NCI-H524 (cell line): ENCODE measurements at places on chromosomes 5 and 9.

DNA sequence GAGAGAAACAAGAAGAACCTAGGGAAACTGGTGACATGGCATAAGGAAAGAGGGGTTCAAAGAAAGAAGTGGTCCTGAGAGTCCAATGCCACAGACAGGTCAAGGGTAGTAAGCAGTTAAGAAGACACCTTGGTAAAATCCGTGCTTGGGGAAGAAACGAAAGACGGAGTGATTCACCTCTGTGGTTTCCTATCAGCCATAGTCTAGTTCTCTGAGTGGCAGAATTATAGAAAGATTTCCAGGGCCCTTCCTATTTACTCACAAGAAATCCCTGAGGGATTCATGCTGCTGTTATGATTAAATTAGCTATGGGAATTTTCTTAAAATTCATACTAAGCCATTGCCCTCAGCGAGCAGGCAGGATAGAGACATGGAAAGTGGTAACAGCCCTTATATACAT is 31.7 kb downstream of the IL33 start:
- DNase-seq, result no peak

- DNase-seq, result no peak
These were observed 8.3 kb upstream of the GAS1 start for GRCh38 chr9:86955561-86955960.

GRCh38 chr5:58793888-58794657 is 211.2 kb downstream of the RAB3C start:
- DNase-seq, result no peak

DNA sequence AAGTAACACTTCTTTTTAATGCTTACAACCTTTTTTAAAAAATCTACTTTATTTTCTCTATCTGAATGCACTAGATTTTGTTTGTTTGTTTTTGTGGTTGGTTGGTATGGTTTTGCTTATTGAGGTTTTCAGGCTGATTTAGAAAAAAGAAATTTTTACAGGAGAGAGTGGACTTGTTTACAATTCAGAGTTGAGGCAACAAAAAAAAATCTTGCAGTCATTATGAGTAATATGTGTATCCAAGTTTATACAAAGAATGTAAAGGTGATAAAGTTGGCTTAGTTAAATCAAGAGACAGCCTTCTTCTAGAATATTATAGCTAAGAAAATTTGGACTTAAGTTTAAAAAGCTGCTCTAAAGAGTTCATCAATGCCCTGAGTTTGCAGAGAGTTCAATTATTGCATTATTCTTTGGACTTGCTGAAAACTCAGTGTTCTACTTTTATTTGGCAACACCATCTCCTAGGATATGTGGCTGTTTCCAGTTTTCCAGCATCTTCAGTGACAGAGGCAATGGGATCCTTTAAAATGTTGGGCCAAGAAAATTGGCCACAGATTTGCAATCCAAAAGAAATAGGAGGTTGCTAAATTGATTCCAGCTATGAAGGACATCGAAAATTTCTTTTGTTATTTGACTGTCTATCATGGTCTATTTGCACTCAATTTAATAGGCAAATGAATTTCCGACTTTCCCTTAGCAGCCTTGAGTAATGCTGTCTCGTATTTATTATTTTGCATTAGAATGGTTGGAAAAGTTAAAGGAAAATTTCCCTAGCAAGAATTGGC is 10.7 kb downstream of the STK32A start:
- DNase-seq, result no peak

GRCh38 chr9:132744881-132745755 is 74.9 kb downstream of the GTF3C4 start:
- DNase-seq, result peak; percentile 80

- no peak for DNase-seq
These were observed 310.9 kb downstream of the ACTL7B start for GRCh38 chr9:108544866-108545265.

GRCh38 chr9:134321531-134321930 is 4.7 kb upstream of the RXRA start:
- DNase-seq, result no peak

DNA sequence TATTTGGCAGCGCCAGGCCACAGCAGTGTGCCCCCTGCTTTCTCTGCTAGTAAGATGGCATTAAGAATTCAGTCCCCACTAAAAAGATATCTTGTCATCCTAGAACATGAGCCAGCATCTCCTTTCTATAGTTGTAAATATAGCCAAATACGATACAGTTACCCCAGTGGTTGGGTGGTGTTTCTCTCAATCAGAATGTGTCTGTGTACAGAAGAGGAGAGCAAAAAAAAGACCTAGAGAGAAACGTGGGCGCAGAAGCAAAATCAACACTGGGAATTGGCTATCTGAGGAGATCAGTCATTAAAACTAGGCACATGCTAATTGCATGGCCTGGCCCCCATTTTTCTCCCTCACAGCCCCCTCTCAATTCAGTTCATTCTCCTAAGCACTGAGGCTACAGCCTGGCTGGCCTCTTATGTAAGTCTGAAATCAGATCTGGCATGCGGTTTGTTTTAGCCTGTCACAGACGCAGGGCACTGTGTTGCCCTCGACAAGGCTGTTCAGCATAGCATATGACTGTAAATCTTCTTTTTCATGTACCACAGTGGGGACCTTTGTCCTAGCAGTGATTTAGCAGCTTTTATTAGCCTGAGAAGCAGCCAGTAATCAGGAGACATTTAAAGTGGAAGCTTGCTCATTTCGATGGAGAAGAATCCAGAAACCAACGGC is 57.8 kb downstream of the RORB start:
- DNase-seq, result no peak

DNA sequence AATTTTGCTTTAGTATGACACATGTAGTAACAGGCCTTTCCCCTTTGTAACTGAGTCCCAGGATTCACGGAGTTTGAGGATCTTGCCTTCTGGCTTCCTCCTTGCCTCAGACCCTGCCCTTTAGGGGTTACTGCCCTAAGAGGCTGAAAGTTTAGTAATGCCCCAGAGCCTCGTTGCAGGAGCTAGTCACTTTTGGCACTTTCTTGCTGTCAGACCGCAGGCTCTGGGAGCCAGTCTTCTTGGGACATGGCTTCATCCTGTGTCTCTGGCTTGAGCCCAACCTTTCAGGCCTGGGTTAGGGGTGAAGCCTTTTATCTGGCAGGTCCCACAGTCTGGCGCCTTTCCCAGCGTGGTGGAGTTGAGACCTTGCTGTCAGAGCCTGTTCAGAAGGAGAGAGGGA is 185.6 kb upstream of the DMRT1 start:
- DNase-seq, result no peak

GRCh38 chr9:115385383-115386122 is 267.6 kb upstream of the TNC start:
- no peak for DNase-seq

- DNase-seq, result no peak
These were observed 6.2 kb upstream of the NEUROG1 start for GRCh38 chr5:135541807-135542502.

DNA sequence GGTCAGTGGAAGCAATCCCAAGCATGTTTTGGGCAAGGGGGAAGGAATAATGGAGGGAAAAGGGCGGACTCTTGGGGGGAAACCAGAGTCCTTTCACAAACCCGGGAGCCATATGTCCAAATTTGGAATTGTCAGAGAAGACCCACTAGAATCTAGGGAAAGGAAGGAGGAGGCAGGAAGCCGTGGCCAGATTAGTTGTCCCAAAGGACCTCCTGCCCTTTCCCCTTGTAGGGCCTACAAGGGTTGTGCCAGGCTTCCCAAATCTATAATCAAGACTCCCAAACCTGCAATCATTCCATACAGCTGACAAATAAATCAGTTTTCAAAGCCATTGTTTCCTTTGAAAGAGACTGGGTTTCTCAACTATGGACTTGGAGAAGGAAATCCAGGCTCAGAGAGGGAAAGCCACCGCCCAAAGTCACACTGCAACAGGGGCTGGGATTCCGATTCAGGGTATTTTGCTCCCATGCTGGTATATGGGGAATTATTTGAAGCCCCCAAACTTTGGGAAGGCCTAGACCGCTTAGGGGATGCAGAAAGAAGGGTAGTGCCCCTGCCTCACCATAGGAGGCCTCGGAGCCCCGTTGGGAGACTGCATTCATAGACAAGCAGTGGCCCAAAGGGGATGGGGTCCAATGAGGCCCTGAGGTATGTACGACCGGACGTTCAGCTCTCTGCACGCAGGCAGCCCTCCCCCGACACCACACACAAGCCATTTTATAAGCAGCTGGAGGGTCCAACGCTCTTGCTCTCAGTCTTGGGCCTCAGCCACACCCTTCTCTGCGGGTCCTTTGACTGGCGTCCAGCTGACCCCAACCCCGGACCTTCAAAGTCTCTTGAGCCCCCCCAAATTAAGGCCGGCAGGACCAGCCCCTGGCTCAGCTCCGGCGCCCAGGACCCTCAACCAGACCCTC is 815 bp downstream of the ANXA6 start:
- peak; percentile 37 for DNase-seq

GRCh38 chr9:20087481-20087880 is 298.6 kb upstream of the SLC24A2 start:
- DNase-seq, result no peak

DNA sequence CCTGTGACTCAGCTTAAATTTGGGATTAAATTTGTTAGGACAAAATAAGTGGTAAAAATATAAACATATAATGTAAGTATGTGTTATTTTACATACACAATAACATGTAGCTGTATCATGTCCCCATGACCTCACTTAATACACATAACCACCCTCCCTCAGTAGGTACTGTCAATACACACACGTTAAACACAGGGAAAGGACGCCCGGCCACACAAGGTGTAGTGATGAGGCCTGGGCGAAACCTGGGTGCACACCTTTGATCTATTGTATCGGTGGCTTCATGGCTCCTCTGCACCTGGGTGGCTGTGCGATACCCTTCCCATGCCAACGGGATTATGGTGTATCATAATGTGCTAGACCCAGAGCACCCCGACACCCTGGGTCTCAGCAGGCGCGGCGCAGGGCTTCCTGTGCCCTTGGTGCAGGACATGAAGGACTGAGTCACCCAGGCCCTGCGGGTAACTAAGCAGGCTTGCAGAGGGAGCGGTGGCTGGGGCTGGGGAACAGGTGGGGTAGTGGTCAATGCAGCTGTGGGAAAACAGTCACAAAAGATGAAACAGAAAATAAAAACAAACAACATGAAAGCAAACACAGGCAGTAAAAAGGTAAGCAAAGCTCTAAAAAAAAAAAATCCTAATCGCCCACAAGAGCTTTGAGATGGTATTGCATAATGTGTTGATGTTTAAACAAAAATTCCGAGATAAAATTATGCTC is 127.5 kb upstream of the RETREG1 start:
- no peak for DNase-seq

DNA sequence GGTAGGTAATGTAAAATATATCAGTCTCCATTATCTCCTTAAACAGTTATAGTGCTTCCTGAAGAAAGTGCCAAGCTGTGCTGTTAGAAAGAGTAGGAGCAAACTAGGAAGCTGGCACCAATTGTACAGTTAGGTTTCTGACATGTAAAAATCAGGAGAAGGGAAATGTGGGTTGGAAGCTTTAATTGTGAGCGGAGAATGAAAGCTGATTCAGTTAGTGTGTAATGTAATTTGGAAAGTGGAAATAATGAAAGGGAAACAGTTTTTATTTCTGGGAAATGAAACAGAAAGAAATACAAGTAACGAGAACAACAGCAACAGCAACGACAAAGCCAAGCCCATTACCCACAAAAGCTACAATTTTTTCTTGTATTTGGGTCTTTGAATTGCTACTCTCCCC is 48.8 kb upstream of the JAK2 start:
- DNase-seq, result no peak

- no peak for DNase-seq
These were observed 381.6 kb upstream of the ADAMTS16 start for GRCh38 chr5:4758550-4758949.

GRCh38 chr9:123544007-123544827 is 188.2 kb downstream of the CRB2 start:
- DNase-seq, result no peak

DNA sequence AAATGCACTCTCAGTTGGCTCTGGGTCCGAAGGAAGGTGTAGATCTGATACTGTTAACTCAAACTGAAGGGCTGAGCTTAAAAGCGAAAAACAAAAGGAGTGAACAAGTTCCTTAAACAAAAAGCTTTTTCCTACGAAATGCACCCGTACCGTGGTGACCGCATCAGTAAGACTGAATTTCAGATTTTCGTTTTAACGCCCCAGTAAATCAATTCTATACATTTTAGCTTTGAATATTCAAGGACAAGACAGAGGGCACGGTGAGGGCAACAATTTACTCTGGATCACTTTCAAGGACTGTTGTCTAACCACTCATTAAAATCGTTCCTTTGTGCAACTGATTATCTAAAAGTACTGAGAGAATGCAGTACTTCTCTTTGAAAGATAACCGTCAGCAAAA is 1.9 kb downstream of the HOMER1 start:
- no peak for DNase-seq

GRCh38 chr5:160030631-160031377 is 21.9 kb downstream of the TTC1 start:
- no peak for DNase-seq

DNA sequence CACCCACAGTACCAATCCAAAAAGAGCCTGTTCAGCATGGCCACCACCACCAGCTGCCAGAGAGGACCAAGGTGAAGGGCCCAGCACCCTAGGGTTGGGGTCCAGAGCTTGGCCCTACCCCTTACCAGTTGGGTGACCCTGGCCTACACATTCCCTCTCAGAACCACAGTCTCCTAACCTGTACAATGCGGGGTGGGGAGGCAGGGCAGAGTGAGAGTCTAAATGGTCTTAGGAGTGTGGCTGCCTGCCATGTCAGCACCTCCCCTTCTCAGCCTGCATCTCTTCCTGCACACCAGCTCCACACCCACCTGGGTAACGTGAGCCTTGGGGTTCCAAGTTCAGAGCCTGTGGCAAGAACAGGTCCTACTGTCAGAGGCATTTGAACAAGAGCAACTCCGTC is 92.2 kb downstream of the C5orf15 start:
- no peak for DNase-seq

GRCh38 chr5:55929020-55929799 is 65.6 kb downstream of the IL6ST start:
- DNase-seq, result no peak

DNA sequence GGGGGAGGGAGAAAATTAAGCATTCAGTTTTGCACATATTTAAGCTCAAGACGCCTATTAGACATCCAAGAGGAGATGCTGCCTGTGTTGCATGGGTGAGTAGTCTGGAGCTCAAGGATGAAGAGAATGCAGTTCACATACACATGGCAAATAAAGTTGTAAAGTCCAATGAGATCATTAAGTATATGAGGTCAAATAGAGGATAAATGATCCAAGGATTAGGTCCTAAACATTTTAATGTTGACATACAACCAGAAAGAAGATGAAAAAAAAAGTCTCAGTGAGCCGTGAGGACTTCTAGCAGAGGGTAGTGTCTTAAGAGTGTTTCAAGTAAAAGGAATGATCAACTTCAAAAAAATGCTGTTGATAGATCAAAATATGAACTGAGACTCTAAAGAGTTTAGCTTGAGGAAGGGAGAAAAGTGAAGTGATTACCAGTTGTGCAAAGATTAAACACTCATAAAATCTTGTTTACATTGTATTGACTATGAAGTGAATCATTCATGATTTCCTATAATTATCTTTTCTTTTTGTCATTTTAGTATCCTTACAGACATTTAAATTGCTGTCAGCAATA is 251.8 kb downstream of the ZNF608 start:
- no peak for DNase-seq

DNA sequence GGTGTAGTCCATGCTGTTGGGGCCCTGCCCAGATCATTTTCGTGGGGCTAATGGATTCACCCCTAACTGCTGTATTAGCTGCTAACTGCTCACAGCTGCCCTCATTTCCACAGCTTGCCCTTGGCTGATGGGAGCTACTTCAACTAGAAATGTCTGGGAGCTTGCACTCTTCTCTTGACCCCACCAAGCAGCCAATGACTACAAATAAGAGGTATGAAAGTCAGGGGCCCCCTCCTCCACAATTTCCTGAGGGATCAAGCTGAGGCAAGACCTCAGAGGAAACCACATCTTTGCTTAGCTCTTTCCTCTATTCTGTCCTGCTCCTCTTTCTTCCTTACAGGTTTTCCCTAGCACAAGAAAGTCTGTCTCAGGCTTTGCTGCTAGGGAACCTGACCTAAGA is 397.5 kb downstream of the MLLT3 start:
- no peak for DNase-seq
